Stimulated activated CD8-positive, alpha-beta memory T cell treated with anti-CD3 and anti-CD28 coated beads, Interleukin-15, amount 100 ng/mL, for 48 hours (primary cell): ENCODE measurements at places on chromosomes 4 and X.

DNA sequence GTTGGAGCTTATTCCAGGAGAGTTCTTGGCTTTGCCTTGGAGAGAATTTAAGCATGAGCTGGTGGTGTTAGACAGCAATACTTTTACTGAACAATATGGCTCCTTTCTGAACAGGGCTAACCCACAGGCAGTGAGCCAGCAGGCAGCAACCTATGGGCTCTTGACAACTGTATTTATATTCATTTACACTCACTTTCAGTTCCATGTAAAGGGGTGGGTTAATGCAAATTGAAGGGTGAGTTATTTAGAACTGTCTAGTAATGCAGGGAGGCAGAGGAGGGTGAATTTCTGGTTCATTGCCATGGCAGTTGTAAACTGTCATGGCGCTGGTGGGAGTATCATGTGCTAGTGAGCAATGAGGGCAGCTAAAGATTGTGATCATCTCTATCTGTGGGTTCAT, 15.7 kb downstream of the FOXR2 start:
- DNase-seq = no peak

GRCh38 chr4:136742333-136742732, 790.0 kb downstream of the PCDH18 start:
- DNase-seq = no peak

DNA sequence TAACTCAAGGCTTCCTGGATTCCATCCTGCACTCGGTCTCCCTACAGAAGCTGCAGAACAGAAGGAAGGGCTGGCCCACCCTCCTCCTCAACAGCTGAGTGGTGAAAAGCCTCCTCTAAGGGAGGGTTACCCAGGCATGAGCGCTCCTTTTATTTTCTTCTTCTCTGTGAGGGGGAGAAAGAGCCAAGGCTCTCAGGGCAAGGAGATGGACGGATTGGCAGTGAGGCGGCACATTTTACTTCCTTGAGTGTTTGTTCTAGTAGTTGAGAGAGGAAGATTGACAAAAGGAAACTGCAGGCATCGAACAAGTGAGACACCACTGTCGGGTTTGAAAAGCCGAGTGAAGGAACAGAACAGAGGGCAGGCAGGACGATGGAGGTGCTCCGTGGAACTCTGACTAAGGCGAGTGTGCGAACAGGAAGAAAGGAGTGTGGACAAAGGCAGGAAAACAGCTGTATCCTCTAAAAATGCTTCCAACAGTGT, 38.4 kb upstream of the STS start:
- no peak for DNase-seq

DNA sequence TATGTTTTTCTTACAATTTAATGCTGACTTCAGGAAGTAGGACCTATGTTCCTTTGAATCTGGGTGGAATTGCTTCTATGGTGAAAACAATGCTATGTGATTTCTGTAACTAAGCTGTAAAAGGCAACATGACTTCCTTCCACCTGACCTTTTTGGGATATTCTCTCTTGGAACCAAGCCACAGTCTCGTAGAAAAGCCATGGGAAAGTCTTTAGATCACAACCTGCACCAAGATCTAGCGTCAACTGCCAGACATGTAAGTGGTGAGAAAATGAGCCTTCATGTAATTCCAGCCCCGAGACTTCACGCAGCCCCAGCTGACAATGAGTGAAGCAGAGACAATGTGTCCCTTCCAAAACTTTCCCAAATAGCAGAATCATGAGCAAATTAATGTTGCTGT, 297.0 kb upstream of the DCAF8L1 start:
- no peak for DNase-seq

GRCh38 chr4:166363198-166363597, 490.2 kb downstream of the TLL1 start:
- DNase-seq = no peak

- DNase-seq = no peak
These were observed 261.6 kb downstream of the IQCM start for GRCh38 chr4:149553959-149554520.

GRCh38 chrX:100609591-100609990, 24.9 kb downstream of the TNMD start:
- DNase-seq = no peak

- no peak for DNase-seq
These were observed 9.3 kb upstream of the GPRIN3 start for GRCh38 chr4:89316931-89317366.

DNA sequence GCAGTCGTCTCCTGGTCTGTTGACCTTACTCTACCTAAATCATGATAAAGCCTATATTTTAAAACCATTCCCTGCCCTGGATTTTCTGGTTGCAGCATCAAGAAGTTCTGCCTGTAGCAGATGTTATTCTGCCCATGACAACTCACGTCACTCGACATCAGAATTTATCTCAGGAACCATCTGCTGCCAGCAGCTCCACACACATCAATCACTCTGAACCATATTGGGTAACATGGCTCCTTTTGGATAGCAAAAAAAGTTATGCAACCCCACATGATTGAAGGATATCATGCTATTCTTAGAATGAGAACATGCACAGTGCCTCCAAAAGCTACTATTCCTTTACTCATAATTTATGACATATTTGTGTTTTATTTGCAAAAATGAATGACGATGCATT, 341.4 kb downstream of the DHRSX start:
- DNase-seq = no peak

- DNase-seq = no peak
These were observed 29.1 kb downstream of the TBC1D14 start for GRCh38 chr4:6938647-6939271.

- no peak for DNase-seq
These were observed 12.9 kb downstream of the TMEM154 start for GRCh38 chr4:152666946-152667345.

- DNase-seq = no peak
These were observed 16.5 kb upstream of the MXRA5 start for GRCh38 chrX:3362956-3363355.

DNA sequence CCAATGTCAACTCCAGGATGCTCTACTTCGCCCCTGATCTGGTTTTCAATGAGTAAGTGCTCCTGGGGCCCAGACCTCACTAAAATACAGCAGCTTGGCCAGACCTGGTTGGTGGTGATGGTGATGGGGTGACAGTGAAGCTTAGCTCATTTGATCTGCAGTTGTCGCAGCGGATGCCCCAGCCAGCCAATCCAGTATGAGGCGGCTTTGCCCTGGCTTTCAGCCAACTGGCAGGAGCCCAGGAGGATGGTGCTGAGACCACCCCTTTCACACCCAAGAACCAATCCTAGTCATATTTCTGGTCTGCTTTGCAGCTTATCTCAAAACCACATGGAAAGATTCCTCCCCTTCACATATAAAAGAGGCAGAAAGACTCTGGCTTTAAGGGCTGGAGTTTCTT, 173.8 kb downstream of the AR start:
- no peak for DNase-seq

GRCh38 chr4:76964769-76965168, 15.2 kb downstream of the SEPTIN11 start:
- DNase-seq = no peak

DNA sequence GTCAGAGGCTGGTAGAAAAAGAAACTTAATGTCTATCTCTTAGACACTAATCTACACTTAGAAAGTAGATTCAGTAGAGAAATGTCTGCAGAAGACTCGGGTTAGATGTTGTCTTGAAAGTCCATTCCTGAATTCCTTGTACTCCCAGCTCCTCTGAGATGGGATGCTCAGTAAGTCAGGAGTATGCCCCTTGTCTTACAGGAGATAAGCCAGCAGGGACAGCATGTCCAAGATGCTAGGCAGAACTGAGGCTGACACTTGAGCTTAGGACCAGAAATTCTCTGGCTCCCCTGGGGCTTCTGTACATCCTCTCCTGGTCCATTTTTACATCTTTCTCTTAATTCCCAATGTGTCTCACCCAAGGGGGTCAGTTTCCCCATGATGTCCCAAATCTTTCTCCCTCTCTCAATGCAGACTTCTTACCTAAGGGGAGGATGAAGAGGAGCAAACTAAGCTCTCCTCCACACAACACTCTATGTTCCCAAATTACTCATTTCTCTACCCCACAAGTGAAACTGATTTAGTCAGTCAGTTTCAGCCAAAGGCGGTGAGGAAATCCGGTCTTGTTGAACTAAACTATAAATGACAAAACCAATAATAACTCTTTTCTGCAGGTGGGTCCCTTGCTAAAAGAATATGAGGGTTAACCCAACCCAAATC, 558.2 kb upstream of the DIPK2B start:
- DNase-seq = no peak

- DNase-seq = no peak
These were observed 11.4 kb upstream of the TAPT1 start for GRCh38 chr4:16237715-16238114.

DNA sequence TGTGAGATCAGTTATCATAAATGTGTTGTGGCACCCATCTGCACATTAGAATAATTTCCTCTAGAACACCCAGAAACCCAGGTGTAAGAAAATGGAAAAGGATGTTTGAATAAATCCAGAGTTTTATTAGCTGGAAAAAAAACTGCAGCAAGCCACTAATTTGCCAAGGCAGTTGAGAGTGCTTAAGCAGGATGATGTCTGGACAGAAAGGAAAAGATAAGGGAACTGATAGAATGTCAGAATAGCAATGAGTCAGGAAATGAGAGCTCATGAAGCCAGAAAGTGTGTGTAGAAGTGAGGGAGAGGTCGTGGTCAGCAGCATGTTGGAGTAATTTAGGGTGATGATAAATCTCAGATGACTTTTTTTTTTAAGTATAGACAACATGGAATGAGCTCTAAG, 15.2 kb upstream of the NEUROG2 start:
- DNase-seq = no peak

- no peak for DNase-seq
These were observed at the start of gene WNK3 for GRCh38 chrX:54357414-54358377. Gene WNK3, minus strand, starts transcription at chrX:54358046.

DNA sequence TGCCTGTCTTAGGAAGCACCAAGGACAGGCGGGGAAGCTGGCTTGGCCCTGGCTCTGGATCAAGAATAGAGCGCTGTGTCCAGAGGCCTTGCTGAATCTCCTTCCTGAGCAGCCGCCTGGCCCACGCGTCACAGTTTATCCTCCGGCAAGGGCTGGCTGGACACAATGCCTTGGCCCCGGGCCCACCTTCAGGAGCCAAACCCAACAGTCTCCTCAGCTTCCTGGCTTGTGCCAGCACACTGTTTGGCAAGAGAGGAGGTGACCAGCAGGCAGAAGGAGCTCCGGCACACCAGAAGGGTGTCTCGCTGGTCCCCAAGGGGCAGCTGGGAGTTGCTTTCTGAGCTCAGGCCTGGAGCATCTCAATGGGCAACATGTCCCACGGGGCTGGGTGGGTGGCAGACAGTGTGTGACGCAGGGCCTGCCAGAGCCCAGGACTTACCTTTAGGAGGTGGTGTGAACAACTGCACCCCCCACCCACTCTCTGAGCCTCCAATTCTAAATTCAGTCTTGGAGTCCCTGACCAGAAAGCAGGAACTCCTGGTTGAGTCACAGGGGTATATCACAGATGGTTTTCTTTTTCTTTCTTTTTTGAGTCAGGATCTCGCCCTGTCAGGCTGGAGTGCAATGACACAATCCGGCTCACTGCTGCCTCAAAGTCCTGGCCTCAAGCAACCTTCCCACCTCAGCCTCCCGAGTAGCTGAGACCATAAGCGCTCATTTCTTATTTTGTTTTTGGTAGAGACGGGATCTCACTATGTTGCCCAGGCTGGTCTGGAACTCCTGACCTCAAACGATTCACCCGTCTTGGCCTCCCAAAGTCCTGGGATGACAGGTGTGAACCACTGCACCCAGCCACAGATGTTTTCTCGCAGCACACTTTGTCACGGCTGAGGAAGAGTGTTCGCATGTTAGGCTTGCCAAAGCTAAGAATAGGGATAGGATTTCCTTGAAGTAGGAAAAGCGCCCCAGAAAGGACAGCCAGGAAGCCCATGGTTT, 361.2 kb downstream of the BCOR start:
- DNase-seq = no peak

DNA sequence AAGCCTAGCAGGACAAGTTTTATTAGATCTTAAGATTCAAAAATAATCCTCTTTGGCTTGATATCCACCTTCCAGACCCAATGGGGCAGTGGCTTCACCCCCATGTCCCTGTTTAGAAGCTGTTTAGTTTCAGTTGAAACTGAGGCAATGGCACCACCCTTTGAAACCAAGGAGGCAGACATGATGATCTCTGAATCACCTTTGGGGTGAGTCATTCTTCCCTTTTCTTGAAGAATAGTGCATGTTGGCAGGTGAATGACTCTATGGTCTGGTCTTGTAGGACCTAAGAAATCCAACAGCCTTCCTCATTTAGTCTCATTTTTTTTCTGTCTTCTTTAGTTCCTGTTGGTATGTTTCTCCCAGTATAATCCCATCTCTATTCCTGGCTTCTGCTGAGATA, 29.5 kb upstream of the BMP15 start:
- no peak for DNase-seq
